ENCODE measurements at places on chromosomes 2 and 18.

- peak; percentile 75 for DNase-seq
- no peak overlapping the region for H3K4me3 ChIP-seq
- H3K27ac ChIP-seq: no peak overlapping the region
- peaks cover 4% of the 10 kb centered on the region for H3K4me1 ChIP-seq
Measured at GRCh38 chr18:51235009-51235789, 37.7 kb upstream of the MEX3C start.

GRCh38 chr2:203673933-203674332 is 32.5 kb upstream of the CD28 start:
- H3K27ac ChIP-seq: no peak overlapping the region
- peak; percentile 81 for DNase-seq
- H3K4me3 ChIP-seq: peak overlapping the region; percentile 24
- H3K27me3 ChIP-seq: no peaks in the 10 kb centered on the region

DNA sequence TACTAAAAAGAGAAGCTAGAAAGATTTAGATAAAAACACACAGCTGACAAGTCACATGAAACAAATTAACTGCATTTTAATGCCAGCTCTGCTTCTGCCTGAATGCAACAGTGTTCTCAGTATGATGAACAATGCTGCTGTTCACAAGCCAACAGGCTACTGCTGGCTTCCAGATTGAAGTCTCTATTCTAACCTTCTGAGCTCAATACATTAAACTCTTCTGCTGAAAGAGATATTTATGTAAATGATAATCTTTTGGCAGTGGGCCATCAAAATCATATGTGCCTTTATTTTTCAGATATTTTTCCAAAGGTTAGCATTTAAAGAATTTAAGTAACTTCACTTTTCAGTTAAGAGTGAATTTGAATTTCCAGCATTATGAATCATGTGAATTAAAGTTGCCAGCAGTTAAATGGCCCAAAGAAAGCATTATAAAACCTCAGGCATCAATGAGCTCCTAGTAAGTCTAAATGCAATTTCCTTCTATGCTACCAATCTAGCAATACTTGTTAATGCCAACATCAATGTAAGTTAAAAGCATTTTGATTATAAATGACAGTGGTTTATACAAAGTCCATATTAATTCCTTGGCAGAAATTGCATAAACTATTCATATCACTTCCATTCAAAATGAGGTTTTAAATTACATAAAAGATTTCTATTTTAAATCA is 72.4 kb downstream of the ID2 start:
- DNase-seq: no peak
- no peak overlapping the region for H3K4me3 ChIP-seq
- H3K4me1 ChIP-seq: no peaks in the 10 kb centered on the region

DNA sequence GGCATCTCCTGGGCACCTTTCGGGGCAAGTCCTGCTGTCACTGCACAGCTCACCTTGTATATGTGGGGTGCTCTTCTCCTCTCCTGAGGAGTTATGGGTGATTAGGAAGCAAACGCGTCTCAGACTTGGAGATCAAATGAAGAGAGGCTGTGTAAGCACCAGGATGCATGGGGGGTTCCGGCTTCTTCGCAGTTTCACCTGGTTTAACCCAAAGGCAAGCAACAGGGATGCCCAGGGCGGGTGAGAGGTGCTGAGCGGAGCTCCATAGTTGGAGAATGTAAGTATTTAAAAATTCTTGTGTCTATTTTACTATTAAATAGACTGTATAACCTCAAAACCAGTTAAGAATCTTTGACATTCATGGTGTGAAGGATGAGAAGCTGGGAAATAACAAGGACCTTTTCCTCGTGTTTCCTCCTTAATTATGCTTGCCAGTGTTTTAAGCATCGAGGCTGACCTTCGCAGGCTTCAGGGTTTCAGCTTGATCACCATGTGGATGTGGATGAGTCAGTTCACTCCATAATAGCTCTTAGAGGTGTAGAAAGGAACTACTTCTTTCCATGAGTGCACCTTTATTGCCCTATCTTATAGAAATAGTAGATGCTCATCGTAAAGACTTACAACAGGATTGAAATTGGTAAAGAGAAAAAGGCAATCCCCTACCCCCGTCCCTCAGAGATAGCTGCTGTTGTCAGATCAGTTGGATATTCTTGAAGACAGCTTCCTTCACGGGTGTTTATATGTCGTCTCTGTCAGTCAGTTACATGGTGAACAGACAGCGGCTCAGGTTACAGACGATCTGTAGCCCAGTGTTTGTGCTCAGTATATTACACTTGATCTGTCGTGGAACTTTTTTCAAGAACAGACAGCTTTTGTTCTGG is 201.1 kb downstream of the AGAP1 start:
- H3K4me1 ChIP-seq: no peaks in the 10 kb centered on the region
- no peaks in the 10 kb centered on the region for H3K36me3 ChIP-seq
- DNase-seq: no peak

GRCh38 chr2:120365236-120365793 is 19.4 kb downstream of the INHBB start:
- H3K4me3 ChIP-seq: no peak overlapping the region
- H3K27me3 ChIP-seq: no peaks in the 10 kb centered on the region
- DNase-seq: no peak

- no peaks in the 10 kb centered on the region for H3K4me1 ChIP-seq
- no peaks in the 10 kb centered on the region for H3K27me3 ChIP-seq
- no peak overlapping the region for H3K4me3 ChIP-seq
- no peaks in the 10 kb centered on the region for H3K36me3 ChIP-seq
Measured at GRCh38 chr2:183666031-183666430, 541.8 kb downstream of the NUP35 start.

Measured in common myeloid progenitor, CD34-positive (primary cell).